ENCODE measurements at places on chromosomes 11 and 22. TPM values are rescaled to one million over a fixed set of nuclear protein-coding genes. Genes with fewer than 3 reads are reported as not detected.

GRCh38 chr11:121636081-121636799 is 183.5 kb upstream of the SORL1-AS1 start:
- no peak for DNase-seq
- H3K4me1 ChIP-seq = no peaks in the 10 kb centered on the region

The OR51E2 gene
- total RNA-seq = not detected

The LMO2 gene
- total RNA-seq = 0.47 TPM

The MYEOV gene
- not detected for total RNA-seq

DNA sequence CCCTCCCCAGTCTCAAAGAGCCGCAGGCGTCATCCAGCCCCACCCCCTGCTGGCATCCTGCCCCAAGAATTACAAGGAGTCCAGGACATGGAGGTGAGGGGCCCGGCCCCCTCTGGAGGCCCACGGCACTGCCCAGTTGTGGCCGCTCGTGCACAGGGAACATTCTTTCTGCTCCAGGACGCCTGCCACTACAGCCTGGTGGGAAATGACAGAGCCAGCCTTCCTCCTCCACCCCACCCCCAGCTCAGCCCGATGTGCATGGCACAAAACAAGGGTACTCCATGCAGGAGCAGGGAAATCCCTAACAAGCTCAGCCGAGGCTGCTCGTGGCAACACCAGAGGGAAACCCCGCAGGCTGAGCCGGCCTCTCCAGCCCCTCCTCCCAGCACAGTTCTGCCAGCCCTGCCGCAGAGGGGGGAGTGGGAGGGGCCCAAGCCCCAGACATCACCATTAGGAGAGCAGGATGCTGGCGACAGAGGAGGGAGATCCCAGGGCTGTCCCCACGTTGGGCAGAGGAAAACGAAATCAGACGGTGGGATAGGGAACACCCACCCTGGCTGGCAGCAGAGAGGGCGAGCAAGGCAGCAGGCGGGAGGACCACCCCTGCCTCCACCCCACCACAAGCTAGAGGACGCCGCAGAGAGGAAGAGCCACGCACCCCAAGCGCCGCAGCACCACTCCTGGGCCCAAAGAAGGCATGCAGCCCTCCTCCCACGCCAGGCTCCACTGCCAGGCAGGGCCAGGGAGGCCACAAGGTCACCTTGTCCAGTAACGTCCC is 10.0 kb downstream of the IGSF9B start:
- no peaks in the 10 kb centered on the region for H3K27me3 ChIP-seq
- DNase-seq = peak; percentile 37
- H3K27ac ChIP-seq = peak overlapping the region; percentile 71
- H3K4me1 ChIP-seq = peaks cover 70% of the 10 kb centered on the region

GRCh38 chr11:111540114-111540936 is at the start of gene LAYN:
Gene LAYN (plus strand): TSS chr11:111540720. CDS start chr11:111540844, 124 bp downstream.
- peaks cover 21% of the 10 kb centered on the region for H3K4me1 ChIP-seq
- H3K36me3 ChIP-seq = no peaks in the 10 kb centered on the region
- no peak within 1 kb of the TSS for H3K27ac ChIP-seq
- no peak within 1 kb of the TSS for H3K4me3 ChIP-seq
- peaks cover 34% of the 10 kb centered on the region for H3K27me3 ChIP-seq

DNA sequence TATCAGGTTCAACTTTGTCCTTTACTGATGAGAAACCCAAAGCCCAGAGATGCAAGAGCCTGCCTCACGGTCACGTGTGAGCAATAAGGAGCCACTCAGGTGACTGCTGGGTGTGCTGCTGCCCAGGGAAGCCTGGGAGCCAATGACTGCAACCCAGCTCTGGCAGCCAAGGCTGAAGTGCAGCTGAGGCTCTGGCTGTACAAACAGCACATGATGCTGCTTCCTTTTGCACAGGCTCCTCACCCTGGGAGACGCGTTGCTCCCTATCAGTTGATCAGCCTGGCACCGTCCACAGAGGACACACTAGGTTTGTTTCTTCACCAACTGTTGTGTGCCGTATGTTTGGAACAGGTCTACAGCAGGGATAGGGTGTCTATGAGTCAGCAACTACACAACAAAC is 168.7 kb downstream of the EFCAB6 start:
- no peak overlapping the region for H3K4me3 ChIP-seq
- no peaks in the 10 kb centered on the region for H3K27me3 ChIP-seq
- DNase-seq = no peak
- no peak overlapping the region for H3K27ac ChIP-seq
- no peaks in the 10 kb centered on the region for H3K4me1 ChIP-seq

GRCh38 chr11:69088676-69089146 is 40.0 kb downstream of the TPCN2 start:
- no peak overlapping the region for H3K27ac ChIP-seq
- no peaks in the 10 kb centered on the region for H3K27me3 ChIP-seq
- H3K4me1 ChIP-seq = no peaks in the 10 kb centered on the region
- no peak overlapping the region for H3K4me3 ChIP-seq

DNA sequence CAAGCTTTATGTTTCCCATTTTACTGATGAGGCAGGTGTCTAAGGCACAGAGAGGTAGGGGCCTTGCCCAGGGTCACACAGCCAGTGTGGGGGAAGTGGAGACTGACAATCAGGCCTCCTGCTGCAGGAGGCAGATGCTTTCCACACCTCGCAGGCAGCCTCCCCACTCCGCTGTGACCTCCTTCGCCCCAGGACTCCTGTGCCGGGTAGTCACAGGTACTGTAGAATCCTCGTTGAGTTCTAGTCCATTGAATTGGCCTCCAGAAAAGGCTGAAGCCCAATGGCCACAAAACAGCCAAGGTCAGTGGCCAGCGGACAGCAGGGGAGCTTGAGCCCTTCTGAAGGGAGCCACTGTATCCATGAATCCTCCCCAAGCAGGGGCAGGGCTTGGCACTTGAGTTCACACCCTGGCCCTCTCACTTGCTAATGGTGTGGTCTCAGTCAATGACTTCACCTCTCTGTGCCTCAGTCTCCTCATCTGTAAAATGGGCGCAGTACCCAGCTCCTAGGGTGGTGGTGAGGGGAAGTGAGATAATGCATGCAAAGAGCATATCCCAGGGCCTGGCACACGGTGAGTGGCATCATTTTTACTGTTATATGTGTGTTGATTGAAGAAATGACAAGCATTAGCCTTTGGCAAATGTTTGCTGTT is 1.1 kb upstream of the FXYD2 start:
- no peak overlapping the region for H3K27ac ChIP-seq
- H3K4me1 ChIP-seq = peaks cover 55% of the 10 kb centered on the region
- H3K36me3 ChIP-seq = no peaks in the 10 kb centered on the region
- no peaks in the 10 kb centered on the region for H3K27me3 ChIP-seq
- no peak for DNase-seq

- no peak overlapping the region for H3K27ac ChIP-seq
- no peak overlapping the region for H3K4me3 ChIP-seq
- H3K27me3 ChIP-seq = peaks cover 10% of the 10 kb centered on the region
- no peak for DNase-seq
Observed at GRCh38 chr11:123190518-123190917, 4.5 kb downstream of the CLMP start.

DNA sequence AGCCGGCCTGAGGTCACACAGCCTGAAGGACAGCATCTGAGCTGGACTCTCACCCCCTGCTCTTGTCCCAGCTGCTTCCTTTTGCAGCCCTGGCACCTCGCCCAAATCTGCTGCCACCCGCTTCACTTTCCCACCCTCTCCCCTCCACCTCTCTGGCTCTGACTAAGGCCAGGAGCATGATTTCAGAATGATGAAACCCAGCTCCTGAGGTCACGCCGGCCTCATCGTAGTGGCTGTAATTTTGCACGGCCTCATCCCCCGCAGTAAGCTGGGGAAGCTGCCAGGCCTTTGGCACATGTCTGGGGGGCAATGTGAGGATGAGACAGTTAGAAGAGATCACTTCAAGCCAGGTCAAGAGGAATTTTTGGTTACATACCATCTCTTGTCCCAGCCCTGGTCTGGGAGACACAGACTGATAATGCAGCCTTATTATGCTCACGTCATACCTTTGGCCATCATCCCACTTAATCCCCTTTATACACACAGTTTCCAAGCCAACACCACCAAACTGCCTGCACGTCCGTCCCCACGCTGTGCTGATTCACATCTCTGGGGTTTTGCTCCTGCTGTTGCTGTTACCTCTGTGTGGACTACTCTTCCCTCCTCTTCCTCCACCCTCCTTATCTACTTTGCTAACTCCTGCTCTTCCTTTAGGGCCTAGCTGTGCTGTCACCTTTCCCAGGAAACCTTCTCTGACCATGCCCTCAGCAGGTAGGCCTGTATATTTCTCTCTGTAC is 58.1 kb downstream of the CHRDL2 start:
- H3K36me3 ChIP-seq = no peaks in the 10 kb centered on the region
- H3K4me3 ChIP-seq = no peak overlapping the region
- no peak overlapping the region for H3K27ac ChIP-seq
- H3K27me3 ChIP-seq = no peaks in the 10 kb centered on the region
- H3K4me1 ChIP-seq = no peaks in the 10 kb centered on the region

Data from CD4-positive, alpha-beta memory T cell (primary cell).